ENCODE measurements at places on chromosomes 2 and 18.
A peak's percentile ranks its signal among the peaks of the same experiment; 100 is the strongest.

GRCh38 chr2:134712736-134713135, 6.1 kb downstream of the TMEM163 start:
- DNase-seq, result no peak

DNA sequence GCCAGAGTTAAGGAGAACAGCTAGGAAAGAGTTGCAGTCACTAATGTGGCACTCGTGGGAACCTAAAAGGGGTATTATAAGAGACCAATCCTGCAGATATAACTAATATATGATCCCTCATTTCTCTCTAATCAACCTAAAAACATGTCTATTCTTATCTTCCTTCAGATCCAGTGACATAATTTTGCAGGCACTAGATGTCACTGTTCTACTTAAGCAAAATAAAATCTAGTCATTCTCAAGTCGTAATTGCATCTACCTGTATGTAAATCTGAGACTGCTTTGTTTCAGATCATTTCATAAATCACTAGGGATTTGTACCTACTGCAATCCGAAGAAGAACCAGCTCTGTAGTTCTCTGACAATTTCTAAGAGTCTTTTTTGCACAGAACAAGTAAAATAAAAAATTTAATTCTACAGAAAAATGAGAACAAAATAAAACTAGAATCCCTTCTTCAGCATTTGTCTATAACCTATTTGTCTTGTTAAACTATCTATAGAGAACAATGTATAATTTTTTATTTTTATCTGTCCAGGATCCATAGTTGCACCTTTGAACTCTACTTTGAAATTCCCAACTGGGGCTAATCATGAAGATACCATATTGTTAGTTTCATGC, 56.5 kb upstream of the ERBB4 start:
- peak; percentile 43 for DNase-seq

DNA sequence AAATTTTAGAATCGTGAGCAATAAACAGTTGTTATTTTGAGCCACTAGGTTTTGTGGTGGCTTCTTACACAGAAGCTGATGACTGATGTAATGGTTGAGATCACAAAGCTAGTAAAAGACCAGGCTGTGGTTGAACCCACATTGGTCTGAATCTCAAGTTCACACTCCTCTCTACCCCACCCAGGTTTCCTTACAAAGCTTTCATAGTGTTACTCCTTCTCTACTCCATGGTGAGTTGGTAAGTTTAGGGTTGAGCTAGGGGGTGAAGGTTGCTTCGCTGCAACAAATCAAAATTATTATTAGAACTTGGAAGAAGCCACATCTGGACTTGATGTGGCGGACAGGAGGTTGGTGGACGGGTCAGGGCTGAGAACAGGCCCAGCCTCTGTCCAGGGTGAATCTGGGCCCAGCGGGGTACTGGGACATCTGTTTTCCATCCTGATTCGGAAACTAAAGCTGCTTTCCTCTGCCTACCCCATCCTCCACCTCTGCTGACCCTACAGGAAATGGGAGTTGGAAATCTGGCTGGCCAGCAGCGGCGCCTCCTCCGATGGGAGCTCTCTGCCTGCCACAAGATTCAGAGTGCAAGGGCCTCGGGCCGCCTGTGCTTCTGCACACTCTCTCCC, 86.3 kb downstream of the ZFP36L2 start:
- DNase-seq, result peak; percentile 66

- peak; percentile 17 for DNase-seq
Measured at GRCh38 chr2:55498582-55498981, 20.9 kb upstream of the CFAP36 start.

- DNase-seq, result peak; percentile 77
Measured at GRCh38 chr2:191041418-191042161, 27.6 kb upstream of the STAT1 start.
